ENCODE measurements at places on chromosomes 11 and 22.
A peak's percentile ranks its signal among the peaks of the same experiment; 100 is the strongest.

GRCh38 chr11:6516865-6517264, 19.8 kb downstream of the DNHD1 start:
- DNase-seq, result no peak

GRCh38 chr11:114619659-114620173, 24.1 kb upstream of the NXPE4 start:
- DNase-seq, result no peak

DNA sequence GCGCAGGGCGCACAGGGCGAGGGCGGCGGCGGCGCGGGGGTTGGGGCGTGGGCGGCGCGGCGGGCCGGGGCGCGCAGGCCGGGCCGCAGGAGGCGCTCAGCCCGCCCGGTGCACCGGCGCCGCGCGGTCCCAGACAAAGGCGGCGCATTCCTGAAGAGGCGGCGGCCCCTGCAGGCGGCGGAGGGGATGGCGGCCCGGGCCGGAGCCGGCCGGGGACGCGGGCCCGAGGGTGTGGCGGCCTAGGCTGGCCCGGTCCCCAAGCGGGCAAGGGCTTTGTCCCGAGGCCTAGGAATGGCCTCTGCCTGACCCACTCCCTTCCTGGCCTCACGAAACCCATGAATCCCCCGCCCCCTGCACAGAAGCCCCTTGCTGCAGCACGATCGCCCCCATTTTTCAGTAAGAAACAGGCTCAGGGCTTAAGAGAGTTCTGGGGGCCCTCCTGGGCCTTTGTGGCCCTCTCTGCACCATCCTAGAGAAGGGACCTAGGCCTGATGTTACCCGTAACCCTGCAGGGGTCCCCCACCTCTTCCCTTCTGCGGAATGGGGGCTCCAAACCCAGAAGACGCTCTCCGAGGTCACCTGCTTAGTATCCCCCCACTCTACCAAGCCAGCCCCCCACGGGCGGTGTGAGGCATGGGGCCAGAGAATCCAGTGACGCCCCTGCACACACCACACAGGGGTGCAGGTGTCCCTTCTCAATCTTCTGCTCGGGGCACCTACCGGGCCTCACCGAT, at the start of gene RTN4R:
Gene RTN4R (minus strand): TSS at position 40 of the 734 bp plus-strand sequence. CDS start 226 bp downstream, outside the sequence.
- DNase-seq, result peak; percentile 73

DNA sequence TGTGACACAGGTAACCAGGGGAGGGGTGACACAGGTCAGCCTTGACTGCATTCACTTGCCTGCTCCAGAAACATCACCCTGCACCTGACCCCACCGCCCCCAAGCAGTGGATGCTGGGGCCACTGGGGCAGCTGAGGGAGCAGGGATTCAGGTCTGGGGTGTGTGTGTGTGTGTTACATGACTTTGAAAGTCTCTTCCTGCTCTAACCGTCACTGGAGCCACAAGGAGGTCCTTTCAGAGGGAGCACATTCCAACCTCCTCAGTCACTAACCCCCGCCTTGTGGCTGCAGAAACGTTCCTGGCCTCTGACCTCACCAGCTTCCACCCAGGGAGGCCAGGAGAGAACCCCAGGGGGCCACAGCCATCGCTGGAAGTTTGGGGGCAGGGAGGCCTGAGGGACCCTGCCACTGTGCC, 2.9 kb upstream of the FOSL1 start:
- no peak for DNase-seq

- DNase-seq, result no peak
Measured at GRCh38 chr22:17633217-17633997, 4.9 kb upstream of the ATP6V1E1 start.

DNA sequence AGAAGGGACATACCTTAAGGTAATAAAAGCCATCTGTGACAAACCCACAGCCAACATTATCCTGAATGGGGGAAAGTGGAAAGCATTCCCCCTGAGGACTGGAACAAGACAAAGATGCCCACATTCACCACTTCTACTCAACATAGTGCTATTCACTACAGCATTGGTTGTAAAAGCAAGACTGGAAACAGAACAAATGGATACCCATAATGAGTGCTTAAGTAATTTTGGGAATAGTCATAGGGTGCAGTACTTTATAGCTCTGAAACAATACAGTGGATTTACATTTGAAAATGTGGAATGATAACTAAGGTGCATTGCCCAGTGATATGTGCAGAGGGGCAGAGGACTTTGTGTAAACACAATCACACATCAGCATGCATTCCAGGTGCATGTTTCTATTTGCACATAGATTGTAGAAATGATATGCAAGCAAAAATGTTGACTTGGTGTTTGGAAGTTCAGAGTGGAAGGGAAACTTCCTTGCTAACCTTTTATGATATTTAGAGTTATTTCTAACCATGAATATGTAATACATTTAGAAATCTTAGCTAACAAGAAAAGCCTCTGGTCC, 112.3 kb downstream of the IGLL1 start:
- no peak for DNase-seq

DNA sequence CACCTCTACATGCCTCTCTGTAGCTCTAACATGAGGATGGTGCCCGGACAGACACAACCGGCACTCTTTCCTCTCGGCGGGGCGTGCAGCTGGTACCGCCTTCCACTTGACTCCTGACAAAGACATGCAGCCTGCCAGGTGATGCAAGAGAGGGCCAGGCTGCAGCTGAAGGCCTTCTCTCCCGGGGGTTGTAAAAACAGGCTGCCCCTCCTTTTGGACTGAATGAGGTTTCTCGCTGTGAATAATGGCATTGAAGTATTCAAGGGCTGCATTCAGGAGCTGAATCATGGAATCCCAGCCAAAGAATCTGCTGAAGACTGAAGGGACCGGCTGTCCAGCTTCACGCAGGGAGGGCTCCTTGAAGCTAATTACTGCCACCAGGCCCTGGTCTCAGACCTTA, 110.9 kb downstream of the GALNT18 start:
- DNase-seq, result no peak

DNA sequence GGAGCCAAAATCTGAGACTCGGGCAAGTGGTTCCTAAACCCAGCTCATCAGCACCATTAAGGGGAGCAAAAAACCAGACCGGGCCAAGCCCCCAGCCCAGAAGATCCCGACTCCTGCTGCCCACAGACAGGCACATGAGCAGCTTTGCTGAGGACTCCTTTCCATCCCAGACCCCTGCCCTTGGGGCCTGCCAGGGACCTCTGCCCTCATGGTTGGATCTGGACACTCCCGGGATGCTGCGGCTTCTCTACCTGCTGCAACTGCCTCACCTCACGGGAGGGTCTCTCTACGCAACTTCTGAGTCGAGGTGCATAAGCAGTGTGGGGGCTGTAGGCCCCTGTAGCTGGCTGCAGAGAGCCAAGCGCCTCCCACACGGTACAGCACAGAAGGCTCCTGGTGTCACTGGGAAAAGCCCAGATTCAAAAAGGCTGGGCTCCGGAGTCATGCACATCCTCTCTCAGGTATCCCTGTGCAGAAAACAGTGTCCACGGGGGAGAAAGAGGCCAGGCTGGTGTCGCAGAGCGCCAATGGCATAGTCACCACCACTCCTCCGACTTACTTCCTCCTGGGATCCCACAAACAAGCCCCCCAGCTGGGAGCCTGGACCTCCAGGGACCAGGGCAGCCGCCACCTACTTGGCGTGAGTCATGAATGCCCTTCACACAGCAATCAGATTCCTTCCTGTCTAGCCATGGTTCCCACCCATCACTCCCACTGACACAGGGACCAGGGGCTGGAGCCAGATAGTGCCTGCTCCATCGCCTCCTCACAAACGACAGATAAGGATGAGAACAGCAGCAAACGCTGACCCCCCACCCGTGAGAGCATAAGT, 122.1 kb downstream of the BCR start:
- DNase-seq, result no peak

DNA sequence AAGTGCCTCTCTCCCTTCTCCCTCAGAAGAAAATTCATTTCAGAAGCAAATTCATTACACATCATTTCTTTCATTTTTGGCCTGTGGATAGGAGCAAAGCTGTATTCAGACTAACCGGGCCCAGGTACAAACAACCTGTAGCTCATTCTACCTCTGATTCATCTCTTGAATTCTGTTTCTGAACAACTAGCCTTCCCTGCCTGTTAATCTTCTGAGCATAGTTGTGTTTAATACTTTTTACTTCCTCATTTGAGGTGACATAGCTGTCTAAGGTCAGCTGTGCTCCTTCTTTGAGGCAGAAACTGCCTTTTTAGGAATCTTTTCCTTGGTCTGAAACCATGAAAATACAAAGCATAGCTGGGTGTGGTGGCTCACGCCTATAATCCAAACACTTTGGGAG, 12.6 kb upstream of the IL18BP start:
- DNase-seq, result no peak

GRCh38 chr11:31096191-31096805, 273.2 kb downstream of the DCDC1 start:
- no peak for DNase-seq

- no peak for DNase-seq
Measured at GRCh38 chr22:32546496-32546895, 71.9 kb downstream of the FBXO7 start.

DNA sequence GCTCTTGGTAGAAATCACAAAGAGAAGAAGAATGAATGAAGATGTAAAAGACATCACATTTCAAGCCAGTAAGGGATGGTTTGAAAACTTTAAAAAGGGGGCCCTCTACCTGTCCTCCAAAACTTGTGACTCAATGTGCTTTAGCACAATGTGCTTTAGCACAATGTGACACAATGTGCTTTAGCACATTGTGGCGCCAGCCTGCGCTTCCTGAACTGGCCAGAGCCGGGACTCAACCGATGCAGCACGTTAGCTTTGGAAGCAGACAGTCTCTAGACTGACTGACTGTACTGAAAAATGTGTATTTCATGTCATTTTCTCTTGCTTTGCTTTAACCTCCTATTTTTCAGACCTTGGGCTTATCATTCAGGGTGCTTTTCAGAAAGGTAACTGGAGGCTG, 63.5 kb downstream of the FAM83F start:
- peak; percentile 56 for DNase-seq

DNA sequence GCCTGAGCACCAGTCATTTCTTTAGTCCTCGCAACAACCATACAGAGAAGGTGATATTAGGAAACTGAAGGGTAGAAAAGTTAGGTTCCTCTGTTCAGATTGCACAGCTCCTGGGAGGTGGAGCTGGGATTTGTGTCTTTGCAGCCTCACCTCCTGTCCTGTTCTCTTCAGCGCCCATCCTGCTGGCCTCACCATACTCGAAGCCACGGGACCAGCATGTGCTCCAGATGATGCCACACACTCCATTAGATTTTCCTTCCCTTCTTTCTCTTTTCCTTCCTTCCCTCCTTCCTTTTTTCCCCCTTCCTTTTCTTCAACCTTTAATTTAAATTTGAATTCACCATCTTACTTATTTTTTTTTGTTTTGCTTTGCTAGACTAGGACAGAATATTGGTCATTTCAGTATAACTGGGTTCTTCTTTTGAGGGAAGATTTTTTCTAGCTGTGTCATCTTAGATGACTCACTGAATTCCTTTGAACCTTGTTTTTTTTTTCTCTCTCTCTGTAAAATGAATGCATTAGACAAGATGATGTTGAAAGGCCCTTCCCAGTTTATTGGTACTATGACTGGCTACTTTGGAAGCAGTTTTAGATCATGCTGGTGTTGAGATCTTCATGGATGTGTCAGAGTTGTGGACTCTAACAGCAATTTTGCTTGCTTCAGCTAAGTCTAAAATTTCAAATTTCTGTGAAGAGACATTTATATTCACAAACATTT, 662.5 kb upstream of the TENM4 start:
- no peak for DNase-seq

GRCh38 chr11:120241277-120241676, 1.3 kb downstream of the POU2F3 start:
- DNase-seq, result no peak

GRCh38 chr11:126992804-126993111, 7.8 kb downstream of the KIRREL3 start:
- DNase-seq, result no peak

DNA sequence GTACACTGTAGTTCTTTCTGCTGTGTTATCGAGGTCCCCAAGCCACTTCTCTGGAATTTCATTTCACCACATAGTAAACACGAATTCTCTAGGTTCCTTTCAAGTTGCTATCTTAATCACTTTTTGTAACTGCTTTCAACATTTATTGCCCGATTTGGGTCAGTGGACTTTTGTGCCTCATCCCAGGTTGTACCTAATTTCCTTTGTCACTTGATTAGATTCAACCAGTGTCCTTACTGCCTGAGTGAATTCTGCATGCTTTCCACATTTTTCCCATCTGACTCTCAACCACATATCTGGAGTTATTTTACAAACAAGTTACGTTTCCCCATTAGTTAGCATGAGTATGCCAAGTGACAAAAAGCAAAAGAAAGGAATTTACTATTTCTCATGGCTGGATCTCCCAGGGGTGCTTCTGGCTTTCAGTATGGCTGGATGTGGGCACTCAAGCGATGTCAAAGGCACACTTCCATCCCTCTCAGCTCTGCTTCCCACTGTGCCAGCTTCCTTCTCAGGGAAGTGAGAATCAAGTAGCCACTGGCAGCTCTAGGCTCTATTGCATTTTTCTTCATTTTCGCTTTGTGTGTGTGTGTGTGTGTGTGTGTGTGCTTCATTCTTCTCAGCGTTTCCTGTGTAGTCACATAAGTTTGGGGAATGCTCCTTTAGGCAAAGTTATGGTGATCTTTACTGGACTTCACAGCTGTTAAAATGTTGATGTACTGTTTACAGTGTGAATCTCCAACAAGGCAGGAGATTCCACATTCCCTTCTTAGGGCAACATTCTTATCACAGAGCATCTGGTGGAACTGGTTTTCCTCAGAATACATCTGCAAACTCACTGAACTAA, 128.9 kb downstream of the DBX1 start:
- no peak for DNase-seq

GRCh38 chr22:38494498-38494897, 11.6 kb downstream of the DDX17 start:
- DNase-seq, result no peak

DNA sequence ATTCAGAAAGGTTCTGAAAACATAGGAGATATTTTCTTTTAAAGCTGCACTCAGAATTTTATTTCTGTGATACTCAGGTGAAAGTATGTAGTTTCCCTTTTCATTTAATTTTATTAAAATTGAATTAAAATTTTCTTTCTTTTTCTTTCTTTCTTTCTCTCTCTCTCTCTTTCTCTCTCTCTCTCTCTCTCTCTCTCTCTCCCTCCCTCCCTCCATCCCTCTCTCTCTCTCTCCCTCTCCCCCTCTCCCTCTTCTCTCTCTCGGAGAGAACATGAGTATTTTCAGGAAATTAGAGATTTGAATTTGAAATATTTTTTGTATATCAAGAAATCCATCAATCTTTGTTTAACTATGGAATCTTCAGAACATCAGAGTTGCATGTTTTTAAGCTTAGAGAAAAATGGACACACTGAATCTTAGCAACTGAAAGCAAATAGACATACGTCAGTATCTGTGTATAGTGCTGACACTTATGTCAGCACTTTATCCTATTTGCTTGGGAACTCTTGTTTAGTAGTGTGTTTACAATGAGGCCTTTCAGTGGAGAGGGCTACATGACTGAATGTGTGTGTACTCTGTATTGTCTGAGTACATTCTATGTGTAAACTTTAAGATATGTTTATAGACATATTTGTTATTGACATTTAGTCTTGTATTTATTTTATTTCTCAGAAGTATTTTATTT, 44.5 kb downstream of the PDE3B start:
- DNase-seq, result no peak

- no peak for DNase-seq
Measured at GRCh38 chr22:46540874-46541273, 3.5 kb upstream of the CELSR1 start.
